ENCODE measurements at places on chromosomes 2 and 18. TPM values are rescaled to one million over a fixed set of nuclear protein-coding genes. Genes with fewer than 3 reads are reported as not detected.

The PARD6G gene
- total RNA-seq = 0.40 TPM

The SLC23A3 gene
- total RNA-seq = 0.11 TPM

- no peak overlapping the region for H3K27ac ChIP-seq
- H3K36me3 ChIP-seq = no peaks in the 10 kb centered on the region
- H3K4me3 ChIP-seq = no peak overlapping the region
- no peaks in the 10 kb centered on the region for H3K27me3 ChIP-seq
- no peaks in the 10 kb centered on the region for H3K4me1 ChIP-seq
Observed at GRCh38 chr18:53747210-53747609, 477.3 kb downstream of the MBD2 start.

The ASPRV1 gene
- 3.1 TPM for total RNA-seq

DNA sequence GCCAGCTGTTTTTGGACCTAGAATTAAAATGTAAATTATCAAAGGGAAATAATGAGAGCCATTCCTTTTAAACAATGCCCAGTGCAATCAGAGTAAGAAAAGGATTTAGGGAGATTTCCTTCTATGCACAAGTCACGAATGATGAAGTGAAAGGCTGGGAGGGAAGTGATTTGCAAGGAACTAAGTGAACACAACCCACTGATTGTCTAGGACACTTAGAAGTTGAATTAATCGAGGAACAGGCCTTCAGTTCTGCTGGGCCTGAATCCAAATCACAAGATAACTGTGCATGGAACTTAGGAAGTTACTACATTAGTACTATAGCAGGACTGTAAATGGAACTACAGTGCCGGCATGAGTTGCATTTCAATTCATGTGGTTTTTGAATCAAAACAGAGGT is 17.7 kb downstream of the MAP2 start:
- no peaks in the 10 kb centered on the region for H3K27me3 ChIP-seq
- H3K4me3 ChIP-seq = no peak overlapping the region
- DNase-seq = no peak
- H3K36me3 ChIP-seq = no peaks in the 10 kb centered on the region
- H3K4me1 ChIP-seq = no peaks in the 10 kb centered on the region
- no peak overlapping the region for H3K27ac ChIP-seq

DNA sequence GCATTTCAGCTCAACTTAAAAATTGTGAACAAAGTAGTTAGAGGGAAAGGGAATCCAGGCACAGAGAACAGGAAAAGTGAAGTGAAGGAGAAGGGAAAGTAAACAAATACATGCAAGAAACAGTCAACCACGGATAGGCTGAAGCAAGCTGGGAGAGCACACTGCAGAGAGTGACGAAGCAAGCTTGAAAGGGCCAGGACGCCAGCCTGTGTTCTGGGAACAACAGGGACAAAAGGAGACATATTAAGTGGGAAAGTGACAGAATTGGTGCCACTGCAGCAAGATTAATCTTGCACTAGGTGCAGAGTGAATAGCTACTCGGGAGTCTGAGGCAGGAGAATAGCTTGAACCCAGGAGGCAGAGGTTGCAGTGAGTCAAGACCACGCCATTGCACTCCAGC is 197.3 kb downstream of the SOX11 start:
- H3K4me1 ChIP-seq = no peaks in the 10 kb centered on the region
- H3K27me3 ChIP-seq = no peaks in the 10 kb centered on the region
- no peaks in the 10 kb centered on the region for H3K36me3 ChIP-seq
- H3K4me3 ChIP-seq = no peak overlapping the region
- H3K27ac ChIP-seq = no peak overlapping the region

GRCh38 chr2:175035806-175036205 is 30.6 kb upstream of the CHN1 start:
- H3K27ac ChIP-seq = no peak overlapping the region
- H3K27me3 ChIP-seq = no peaks in the 10 kb centered on the region
- DNase-seq = no peak
- H3K4me3 ChIP-seq = no peak overlapping the region
- no peaks in the 10 kb centered on the region for H3K36me3 ChIP-seq
